ENCODE measurements at places on chromosomes 6 and 20. TPM values are rescaled to one million over a fixed set of nuclear protein-coding genes. Genes with fewer than 3 reads are reported as not detected.

GRCh38 chr6:169487579-169488436, 214.0 kb downstream of the WDR27 start:
- DNase-seq = no peak

GRCh38 chr6:127811900-127812570, 88.8 kb downstream of the THEMIS start:
- no peak for DNase-seq

DNA sequence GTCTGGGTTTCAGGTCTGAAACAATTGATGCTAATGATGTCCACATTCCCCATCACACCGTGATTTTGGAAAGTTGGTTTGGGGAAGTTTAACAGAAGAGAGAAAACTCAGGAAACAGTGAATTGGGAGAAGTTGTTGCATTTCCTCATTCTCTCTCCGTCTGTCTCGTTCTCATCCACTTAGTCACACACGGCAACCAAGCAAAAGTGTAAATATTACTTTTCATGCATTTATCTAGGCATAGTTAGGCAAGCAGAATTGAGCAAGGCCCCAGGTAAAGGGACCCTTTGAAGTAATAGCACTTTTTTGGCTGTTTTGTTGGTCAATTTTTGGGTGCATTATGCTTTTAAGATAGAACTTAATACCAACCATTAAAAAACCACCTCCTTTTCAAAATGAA, 137.0 kb upstream of the SULF2 start:
- DNase-seq = no peak

GRCh38 chr6:24847402-24847801, 48.7 kb upstream of the ARMH2 start:
- no peak for DNase-seq

Gene GABRR1
- not detected for total RNA-seq

GRCh38 chr6:73774311-73774774, 78.3 kb downstream of the CD109 start:
- DNase-seq = no peak

Gene ANKRD66
- not detected for total RNA-seq

GRCh38 chr20:15759594-15759993, 813.7 kb downstream of the KIF16B start:
- no peak for DNase-seq

DNA sequence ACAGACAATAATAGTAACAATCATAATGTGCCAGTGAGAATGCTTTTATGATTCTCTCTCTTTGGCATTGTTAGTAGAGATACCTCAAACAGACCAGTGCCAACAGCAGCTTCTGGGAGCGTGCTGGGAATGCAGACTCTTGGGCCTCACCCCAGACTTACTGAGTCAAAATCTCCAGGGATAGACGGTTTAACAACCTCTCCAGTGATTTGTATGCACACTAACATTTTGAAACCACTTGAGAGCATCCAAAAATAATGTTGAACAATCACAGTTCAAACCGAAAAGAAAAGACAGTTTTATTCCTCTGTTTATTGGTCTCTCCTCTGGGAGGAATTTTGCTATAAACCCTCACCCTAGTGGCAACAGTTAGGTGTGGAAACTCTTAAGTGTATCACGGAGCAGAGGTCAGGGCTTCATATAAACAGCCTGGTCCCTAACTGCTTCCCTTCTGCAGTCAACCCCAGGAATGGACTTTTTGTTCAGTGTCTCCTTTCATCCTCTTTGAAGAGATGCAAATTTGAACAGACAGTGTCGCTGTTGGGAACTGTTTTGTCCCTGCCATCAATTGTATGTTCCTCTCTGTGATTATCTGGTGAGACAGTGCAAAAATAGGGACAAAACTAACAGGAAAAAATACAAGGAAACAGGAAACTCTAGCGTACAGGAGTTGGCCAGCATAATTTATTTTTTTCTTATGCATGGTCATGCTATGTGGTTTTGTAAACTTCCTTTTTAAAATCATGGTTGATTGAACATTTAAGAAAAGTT, 162.4 kb upstream of the BTBD3 start:
- no peak for DNase-seq
